ENCODE measurements at places on chromosomes 16 and 17.

DNA sequence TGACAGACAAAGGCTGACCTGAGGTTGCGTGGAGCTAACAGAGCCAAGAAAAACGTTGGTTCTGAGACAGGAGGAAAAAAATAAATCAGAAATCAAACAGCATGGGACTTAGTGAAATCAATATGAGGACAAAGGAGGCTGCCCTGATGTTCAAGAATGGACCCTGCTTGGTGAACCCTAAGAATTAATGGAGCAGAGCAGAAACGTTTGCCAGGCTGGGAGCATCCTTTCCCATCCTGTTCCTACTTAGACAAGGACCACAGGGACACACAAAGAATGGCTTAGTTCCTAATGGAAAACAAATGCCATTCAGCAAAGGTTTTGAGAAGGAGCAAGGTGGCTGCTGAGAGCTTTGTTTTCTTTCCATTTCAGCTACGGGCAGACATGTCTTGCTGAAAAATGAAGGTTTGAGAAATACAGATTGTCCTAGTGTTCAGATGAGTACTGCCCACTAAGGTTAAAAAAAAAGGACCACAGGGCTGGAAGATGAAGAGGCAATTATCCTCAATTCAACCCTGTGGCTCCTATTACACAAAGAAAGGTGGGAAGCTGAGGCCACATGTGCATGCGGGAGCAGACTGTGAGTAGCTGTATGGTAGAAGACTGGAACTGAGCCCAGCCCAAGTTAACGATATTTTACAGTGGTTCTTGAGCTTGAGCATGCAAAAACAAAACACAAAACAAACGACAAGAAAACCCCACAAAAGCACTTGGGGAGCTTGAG, 230.1 kb downstream of the SLC39A11 start:
- DNase-seq = no peak

GRCh38 chr16:81384006-81384405, 60.6 kb upstream of the CMIP start:
- DNase-seq = no peak

DNA sequence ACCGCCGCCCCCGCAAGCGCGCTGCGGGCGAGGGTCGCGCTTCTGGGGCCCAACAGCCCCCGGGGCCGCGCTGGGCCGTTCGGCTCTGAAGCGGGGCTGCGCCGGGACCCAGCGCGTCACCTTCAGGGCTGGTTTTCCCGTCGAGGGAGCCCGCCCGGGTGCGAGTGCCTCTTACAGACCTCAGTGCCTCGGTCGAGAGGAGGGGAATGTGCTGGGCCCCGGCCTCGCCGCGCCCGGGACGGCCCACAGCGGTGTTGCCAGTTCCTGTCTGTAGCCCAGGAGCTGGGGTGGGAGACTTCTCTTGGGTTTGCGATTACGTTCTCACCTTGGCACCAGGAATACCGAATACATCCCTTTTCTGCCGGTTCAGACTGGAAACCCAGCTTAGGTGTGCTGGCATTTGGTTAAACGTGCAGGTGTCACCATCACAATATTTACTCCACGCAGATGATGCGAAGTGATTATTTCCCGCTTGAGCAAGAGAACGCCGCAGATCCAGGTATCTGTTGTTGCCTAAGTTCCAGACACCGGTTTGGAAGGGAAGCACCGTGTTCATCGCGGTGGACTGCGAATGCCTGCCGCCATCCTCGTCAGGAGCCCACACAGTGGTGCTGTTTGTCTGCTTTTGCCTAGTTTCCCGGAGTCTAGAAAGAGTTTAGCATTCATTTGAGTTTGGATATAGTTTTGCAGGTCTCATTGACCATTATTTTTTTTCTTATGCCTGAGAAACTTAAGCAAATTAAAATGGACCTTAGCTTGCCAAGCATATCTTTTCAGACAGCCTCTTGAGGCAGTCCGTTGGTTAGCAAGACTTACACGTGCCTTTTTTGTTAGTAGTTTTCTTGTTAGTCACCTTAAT, 914 bp downstream of the MAP1LC3B start:
- peak; percentile 40 for DNase-seq

GRCh38 chr16:65994291-65994690, 372.2 kb upstream of the CDH5 start:
- no peak for DNase-seq

GRCh38 chr17:71825687-71826086, 295.1 kb upstream of the SOX9 start:
- DNase-seq = no peak

DNA sequence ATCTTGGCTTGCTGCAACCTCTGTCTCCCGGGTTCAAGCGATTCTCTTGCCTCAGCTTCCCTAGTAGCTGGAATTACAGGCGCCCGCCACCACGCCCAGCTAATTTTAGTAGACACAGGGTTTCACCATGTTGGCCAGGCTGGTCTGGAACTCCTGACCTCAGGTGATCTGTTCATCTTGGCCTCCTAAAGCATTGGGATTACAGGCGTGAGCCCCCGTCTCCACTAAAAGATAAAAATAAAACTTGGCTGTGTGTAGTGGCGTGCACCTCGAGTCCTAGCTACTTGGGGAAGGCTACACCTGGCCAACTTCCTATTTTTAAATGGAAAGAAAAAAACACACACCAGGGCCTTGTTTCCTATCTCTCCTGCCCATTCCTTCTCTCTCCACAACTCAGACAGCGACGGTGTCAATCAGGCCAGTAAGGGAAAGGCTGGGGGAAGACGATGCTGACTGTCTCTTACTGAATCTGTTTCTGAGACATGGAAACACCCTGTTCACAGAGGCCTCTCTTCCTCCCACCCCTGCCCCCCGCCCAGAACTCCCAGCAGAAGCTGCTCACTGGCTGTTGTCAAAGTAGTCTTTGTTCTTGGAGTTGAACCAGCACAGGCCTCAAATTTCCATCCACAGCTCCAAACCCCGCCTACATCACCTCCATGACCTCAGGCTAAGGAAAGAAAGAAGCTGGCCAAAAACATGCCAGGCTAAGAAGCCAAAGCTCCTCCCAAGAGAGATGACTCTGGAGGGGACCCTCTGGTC, 96.6 kb downstream of the NXN start:
- DNase-seq = peak; percentile 27

- DNase-seq = no peak
Observed at GRCh38 chr16:10297341-10298006, 88.4 kb upstream of the ATF7IP2 start.

GRCh38 chr17:74296548-74296936, 22.5 kb downstream of the DNAI2 start:
- DNase-seq = peak; percentile 55

DNA sequence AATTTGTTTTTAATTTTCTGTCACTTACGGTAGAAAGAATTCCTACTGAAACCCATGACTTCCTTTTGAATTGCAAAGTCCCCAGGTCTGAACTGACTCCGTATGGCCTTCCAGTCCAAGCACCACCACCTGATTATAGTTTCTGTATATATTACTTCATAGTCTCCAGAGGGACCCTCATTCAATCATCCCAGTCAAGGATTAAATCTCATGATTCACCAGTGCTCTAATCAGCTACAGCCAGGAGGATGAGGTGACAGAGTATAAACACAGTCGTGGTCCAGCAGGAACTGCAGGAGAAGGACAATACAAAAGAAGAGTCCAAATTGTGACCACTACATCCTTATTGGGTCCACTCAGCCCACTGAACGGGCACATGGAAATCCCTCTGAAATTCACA, 418.9 kb upstream of the C16orf82 start:
- DNase-seq = no peak

DNA sequence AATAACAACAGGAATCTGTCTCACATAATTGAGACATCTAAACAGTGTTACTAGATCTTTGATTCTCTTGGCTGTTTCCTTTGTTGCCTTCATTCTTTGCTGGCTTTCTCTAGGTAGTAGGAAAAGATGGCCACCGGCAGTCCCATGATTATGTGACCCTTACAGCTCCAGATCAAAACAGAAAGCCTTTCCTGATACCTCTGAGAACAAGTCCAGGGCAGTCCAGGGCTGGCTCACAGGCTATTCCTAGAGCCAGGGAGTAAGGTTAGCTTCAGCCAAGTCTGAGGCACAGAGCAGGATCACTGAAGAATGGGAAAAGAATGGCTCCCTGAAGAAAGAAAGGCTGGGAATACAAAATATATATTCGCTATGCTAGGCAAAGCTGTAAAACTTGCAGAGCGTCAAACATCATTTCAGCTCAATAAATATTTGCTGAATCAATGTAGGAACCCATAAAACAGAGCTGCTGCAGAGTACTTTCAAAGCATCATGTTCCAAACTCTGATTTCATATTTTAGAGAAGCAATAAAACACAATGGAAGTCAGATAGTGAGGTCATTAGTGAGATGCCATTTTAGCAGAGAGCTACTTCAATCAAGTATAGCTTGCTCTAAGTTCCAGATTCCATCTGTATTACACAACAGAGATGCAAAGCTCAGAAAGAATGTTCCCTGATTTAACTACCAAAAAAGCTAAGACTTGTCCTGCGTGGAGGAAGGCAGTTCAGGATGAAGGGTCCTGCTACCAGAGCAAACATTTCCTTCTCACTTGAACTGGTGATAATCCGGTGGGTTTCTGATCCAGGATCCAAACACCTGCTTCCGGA, 23.4 kb downstream of the ADAT1 start:
- no peak for DNase-seq

DNA sequence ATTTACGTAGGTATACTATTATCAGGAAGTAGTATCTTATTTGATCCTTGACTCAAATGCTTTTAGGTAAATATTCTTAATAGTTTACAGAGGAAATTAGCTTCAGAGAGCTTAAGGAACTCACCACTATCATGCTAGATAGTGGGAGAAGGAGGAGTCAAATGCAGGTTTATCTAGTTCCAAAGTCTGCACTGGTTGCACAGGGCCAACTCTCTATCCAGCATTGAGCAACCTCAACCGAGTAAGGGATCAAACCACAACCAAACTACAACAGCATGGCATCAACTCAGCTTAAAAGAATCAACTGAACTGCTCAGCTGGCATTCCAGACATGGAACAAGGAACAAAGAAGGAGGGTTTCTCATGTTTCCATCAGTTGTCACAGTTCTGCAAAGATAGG, 306.0 kb downstream of the MAF start:
- DNase-seq = no peak

DNA sequence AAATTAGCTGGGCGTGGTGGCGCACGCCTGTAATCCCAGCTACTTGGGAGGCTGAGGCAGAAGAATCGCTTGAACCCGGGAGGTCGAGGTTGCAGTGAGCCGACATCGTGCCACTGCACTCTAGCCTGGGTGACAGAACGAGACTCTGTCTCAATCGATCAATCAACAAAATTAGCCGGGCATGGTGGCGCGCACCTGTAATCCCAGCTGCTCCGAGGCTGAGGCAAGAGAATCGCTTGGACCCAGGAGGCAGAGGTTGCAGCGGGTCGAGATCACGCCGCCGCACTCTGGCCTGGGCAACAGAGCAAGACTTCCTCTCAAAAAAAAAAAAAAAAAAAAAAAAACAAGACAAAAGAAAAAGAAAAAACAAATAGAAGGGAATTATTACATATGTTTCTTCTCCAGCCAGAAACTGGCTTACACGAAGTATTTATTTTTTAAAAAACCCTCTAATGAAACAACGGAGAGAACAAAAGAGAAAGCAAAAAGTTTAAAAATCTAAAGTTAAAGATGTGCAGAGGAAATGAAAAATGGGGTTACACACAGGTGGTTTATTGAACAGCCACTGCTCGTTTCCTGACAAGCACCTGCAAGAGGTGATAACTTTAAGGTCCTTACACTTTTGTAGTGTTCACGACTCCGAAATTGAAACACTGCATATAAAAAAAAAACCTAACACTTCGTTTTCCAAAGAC, 1.4 kb downstream of the SYNRG start:
- DNase-seq = no peak

DNA sequence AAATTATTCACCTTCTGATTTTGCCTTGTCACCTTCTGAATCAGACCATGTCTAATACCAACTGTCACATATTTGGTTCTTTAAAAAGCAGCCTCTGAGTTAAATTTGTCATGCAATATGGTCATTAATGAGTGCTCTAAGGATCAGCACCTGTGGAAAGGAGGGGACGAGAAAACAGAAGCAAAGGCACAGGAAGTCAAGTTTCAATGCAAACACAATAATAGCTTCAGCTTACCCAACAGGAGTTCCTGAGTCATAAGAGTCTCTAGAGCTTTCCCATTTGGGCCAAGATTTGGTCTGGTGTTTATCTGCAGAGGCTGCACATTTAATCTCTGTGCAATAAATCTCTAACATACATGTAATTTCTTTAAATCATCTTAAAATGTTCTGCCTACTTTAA, 889.8 kb downstream of the CDH8 start:
- no peak for DNase-seq

DNA sequence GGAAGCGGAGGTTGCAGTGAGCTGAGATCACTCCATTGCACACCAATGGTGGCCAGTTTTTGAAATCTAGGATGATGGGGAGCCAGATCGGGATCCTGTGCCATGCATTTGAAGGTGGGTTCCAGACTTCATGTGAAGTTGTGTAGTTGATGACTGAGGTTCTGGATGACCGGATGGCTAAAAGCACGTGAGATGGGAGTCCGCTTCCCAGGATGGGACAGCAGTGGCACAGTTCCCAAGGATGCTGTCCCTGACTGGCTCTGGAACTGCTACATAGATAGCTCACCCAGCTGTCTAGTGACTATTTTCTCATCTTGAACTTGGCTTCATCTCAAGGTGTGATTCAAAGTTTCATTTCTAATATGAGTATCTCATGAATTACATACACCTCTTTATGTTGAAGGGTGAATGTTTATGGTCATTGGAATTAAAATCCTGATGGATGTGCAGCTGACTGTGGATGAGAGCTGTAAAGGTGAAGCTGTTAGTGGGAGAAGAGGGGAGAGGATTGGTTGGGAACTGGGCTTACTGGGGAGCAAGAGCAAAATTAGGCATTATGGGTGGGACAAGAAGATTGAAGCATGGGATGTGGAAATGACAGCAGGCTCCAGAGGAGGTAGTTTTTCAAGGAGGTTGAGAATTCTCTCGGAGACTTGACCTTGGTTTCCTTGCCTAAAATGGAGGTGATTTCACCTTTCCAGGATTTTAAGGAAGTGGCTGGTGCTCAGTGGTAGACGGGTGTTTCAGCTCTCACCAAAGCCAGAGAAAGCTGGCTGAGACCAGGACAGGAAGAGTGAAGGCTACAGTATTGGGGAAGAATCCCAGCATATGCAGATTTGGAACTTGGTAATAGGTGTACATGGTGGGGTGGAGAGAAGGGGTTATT, 8.2 kb downstream of the TUFM start:
- no peak for DNase-seq

- DNase-seq = no peak
Observed at GRCh38 chr16:8877894-8878522, 4.1 kb upstream of the LITAFD start.

DNA sequence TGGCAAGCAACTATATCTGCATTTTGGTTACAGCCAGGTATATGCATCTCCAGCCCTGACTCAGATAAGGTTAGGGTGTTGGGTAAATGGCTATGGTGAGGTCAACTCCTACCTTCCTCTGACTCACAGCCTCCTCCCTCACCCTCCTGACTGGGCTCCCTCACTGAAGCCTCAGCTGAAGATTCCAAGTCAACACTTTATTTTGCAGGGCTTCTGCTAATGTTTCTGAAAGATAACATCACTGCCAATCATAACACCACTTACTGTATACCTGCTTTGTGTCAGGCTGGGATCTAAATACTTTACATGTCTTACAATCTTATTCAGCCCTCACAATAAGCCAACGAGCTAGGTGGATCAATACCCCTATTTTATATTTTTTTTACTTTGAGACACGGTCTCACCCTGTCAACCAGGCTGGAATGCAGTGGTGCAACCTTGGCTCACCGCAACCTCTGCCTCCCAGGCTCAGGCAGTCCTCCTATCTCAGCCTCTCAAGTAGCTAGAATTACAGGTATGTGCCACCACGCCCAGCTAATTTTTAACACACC, 47.8 kb upstream of the GCSH start:
- DNase-seq = peak; percentile 80

GRCh38 chr16:8342276-8342675, 248.0 kb downstream of the TMEM114 start:
- no peak for DNase-seq
